H9 (cell line): ENCODE measurements at places on chromosomes 4 and X.

GRCh38 chr4:121050300-121050699 lies 22.0 kb downstream of the NDNF start:
- no peak for DNase-seq

- no peak for DNase-seq
These were observed 77.9 kb downstream of the STIM2 start for GRCh38 chr4:26938516-26938915.

- no peak for DNase-seq
These were observed 175.3 kb downstream of the MAML3 start for GRCh38 chr4:139978692-139979091.

- no peak for DNase-seq
These were observed 24.1 kb downstream of the SEC31A start for GRCh38 chr4:82866706-82867385.

- no peak for DNase-seq
These were observed 38.1 kb upstream of the RASGEF1B start for GRCh38 chr4:81509822-81510221.

GRCh38 chr4:119521268-119521667 lies 107.3 kb downstream of the PDE5A start:
- DNase-seq: no peak

GRCh38 chrX:132810964-132811712 lies 147.3 kb downstream of the HS6ST2 start:
- DNase-seq: no peak
